ENCODE measurements at places on chromosomes 4 and X. TPM values are rescaled to one million over a fixed set of nuclear protein-coding genes. Genes with fewer than 3 reads are reported as not detected.

DNA sequence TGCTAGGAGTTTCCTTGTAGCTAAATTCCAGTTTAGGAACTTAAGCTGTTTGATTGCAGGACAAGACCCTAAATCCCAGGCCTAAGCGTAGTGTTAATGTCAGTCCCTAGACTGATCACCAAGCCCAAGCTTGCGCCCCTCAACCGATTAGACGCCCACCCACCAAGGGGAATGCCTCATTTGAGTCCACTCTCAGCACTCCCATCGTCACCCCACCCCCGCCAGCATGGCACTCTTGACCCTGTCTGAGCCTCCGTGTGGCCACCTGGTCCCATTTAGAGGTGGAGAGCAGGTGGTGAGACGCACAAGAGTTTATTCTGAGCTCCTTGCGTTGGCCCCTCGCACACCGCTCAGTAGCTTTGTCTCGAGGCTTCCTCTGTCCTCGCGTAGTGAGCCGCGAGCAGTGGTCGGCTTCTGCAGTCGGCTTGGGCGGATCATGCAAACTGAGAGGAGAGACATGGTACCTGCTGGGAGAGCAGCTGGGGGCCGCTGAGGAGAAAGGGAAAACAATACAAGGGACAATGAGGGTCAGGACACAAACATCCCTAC is 48.5 kb upstream of the ZNF157 start:
- ATAC-seq = peak; percentile 47

SYP gene
- 0.92 TPM for total RNA-seq

TLR2 gene
- total RNA-seq = 0.25 TPM

GRCh38 chrX:72573158-72573511 is 492 bp upstream of the HDAC8 start:
- peak; percentile 21 for ATAC-seq

PPP1R3F gene
- total RNA-seq = 16.1 TPM

GRCh38 chrX:46961574-46962283 is 49.5 kb downstream of the JADE3 start:
- no peak for ATAC-seq

DNA sequence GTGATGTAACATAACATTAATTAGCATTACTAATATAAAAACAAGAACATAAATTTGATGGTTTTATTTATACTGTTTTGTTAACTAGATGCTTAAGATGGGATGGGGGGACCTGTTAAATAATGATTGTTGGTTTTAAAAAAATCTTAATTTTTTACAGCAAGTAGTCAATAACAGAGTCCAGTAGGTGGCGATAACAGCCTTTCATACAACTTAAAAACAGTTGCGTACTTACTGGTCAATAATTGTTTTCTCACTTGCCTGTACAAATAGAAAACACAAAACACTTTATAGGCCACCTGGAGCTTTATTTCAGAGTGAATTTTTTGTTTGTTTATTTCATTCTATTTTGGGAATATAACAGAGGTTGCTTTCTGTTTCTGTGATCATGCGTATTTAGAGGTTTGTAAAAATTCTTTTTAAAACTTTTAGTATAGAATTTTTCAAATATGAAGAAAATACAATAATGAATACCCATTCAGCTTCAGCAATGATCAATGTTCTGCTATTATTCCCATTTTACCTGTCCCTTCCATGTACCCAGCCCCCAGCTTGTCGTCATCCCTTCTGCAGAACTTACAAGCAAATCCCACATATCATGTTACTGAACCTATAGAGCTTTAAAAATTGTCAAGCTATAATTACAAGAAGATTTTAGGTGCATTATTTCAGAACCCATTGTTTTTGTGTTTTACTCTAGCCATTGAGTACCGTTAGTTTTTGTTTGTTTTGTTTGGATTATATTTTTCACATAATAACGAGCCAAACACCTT is 97.1 kb downstream of the MRPL1 start:
- no peak for ATAC-seq

DNA sequence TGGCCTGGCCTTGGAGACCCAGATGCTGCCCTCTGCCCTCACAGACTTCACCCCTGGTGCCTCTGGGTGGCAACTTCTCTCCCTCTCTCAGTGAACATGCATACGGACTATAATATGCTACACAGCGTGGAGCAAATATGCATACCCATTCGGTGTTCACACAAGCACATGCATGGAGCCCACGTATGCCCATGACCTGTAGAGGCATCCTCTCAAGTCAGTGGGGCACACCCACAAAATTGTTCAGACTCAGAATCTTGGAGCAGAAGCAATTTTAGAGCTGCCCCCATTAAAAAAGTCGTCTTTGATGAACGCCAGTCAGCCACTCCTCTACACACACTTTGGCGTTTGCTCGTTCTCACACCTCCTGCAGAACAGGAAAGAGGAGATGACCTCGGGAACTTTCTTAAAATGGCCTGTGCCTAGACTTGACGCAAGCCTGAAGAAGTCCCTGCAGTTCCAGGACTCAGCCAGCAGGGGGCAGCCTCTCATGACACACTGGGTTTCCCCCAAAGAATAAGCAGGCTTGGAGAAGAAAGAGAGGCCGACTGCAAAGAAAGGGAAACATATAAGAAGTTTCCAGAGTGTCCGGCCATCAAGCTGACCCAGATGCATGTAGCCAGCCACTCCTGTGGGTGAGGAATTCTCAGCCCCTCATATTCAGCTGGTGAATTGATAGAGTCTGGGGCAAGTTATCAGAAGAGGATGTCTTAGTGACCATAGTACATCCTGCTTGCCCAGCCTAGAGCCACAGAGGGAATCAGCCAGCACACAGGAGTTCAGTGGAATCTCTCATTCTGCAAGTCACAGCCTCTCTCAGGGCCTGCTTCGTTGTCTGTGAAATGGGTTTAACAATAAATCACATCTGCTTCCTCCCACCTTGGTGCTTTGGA is 17.3 kb downstream of the APLN start:
- ATAC-seq = no peak

- ATAC-seq = no peak
These were observed 72.0 kb downstream of the FRMPD4 start for GRCh38 chrX:12210196-12210815.
